SK-N-SH (cell line): ENCODE measurements at places on chromosomes 2 and 18. TPM values are rescaled to one million over a fixed set of nuclear protein-coding genes. Genes with fewer than 3 reads are reported as not detected.

TLX2 gene
- 24.5 and 25.6 TPM in 2 replicates for polyA plus RNA-seq

REG1B gene
- not detected in 2 replicates for polyA plus RNA-seq

GRCh38 chr2:197240421-197241041 is 70.0 kb downstream of the ANKRD44 start:
- H3K27ac ChIP-seq: no peak overlapping the region; the same call in 1 of the 2 replicates
- no peaks in the 10 kb centered on the region for H3K27me3 ChIP-seq
- DNase-seq: no peak
- no peak overlapping the region for H3K4me3 ChIP-seq
- no peaks in the 10 kb centered on the region for H3K4me1 ChIP-seq

GRCh38 chr2:235063471-235063961 is 111.7 kb downstream of the SH3BP4 start:
- no peak for DNase-seq
- H3K27ac ChIP-seq: no peak overlapping the region
- 0 out of 2 replicates have a peak, but pooled peaks cover 5% of the 10 kb centered on the region for H3K4me1 ChIP-seq
- H3K4me3 ChIP-seq: no peak overlapping the region

GRCh38 chr2:17580319-17580715 is 39.8 kb downstream of the VSNL1 start:
- H3K27me3 ChIP-seq: no peaks in the 10 kb centered on the region
- H3K4me1 ChIP-seq: no peaks in the 10 kb centered on the region
- DNase-seq: no peak
- no peak overlapping the region for H3K27ac ChIP-seq

GRCh38 chr18:22324191-22325131 is 93.3 kb downstream of the CTAGE1 start:
- H3K27ac ChIP-seq: no peak overlapping the region
- H3K27me3 ChIP-seq: peaks cover 63% of the 10 kb centered on the region
- H3K4me1 ChIP-seq: no peaks in the 10 kb centered on the region
- H3K36me3 ChIP-seq: no peaks in the 10 kb centered on the region
- no peak overlapping the region for H3K4me3 ChIP-seq
- DNase-seq: no peak

GRCh38 chr2:186503827-186504606 is 18.0 kb downstream of the ZC3H15 start:
- no peaks in the 10 kb centered on the region for H3K4me1 ChIP-seq
- H3K27me3 ChIP-seq: no peaks in the 10 kb centered on the region
- H3K36me3 ChIP-seq: peaks cover 76% of the 10 kb centered on the region
- no peak overlapping the region for H3K4me3 ChIP-seq

DNA sequence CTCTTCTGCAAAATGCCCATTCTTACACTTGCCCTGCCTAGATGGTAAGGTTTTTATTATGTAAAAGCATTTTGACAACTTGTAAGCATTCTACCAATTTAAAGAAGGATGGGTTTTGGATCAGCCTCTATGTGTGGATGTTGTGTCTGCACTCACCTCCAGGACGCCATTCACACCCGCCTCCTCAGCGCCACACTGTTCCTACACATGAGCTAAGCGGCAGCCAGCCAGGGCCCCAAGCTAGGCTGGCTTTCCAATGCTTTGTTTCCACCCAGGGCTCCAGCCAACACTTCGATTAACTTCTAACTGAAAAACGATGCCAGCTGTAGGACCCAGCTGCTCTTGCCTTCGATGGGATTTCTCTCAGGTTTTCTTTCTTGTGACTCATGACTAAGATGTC is 73.3 kb upstream of the FZD7 start:
- no peak overlapping the region for H3K4me3 ChIP-seq
- peaks cover 7% of the 10 kb centered on the region; the same call in 1 of the 2 replicates for H3K4me1 ChIP-seq
- no peaks in the 10 kb centered on the region for H3K27me3 ChIP-seq
- 0 out of 2 replicates have a peak overlapping the region, but pooled peaks have one; percentile 13 for H3K27ac ChIP-seq
- H3K36me3 ChIP-seq: no peaks in the 10 kb centered on the region

GRCh38 chr18:335733-336132 is 67.9 kb upstream of the THOC1 start:
- H3K4me1 ChIP-seq: peaks cover 13% of the 10 kb centered on the region; the same call in 1 of the 2 replicates
- no peak overlapping the region for H3K27ac ChIP-seq
- no peak overlapping the region for H3K4me3 ChIP-seq
- H3K27me3 ChIP-seq: no peaks in the 10 kb centered on the region

GRCh38 chr18:54351186-54351585 is 6.5 kb downstream of the STARD6 start:
- DNase-seq: no peak
- H3K27me3 ChIP-seq: no peaks in the 10 kb centered on the region
- H3K4me3 ChIP-seq: no peak overlapping the region
- no peaks in the 10 kb centered on the region for H3K36me3 ChIP-seq
- no peaks in the 10 kb centered on the region for H3K4me1 ChIP-seq
- no peak overlapping the region for H3K27ac ChIP-seq
